Naive B cell (primary cell): ENCODE measurements at places on chromosomes 6 and 20.
A peak's percentile ranks its signal among the peaks of the same experiment; 100 is the strongest.

DNA sequence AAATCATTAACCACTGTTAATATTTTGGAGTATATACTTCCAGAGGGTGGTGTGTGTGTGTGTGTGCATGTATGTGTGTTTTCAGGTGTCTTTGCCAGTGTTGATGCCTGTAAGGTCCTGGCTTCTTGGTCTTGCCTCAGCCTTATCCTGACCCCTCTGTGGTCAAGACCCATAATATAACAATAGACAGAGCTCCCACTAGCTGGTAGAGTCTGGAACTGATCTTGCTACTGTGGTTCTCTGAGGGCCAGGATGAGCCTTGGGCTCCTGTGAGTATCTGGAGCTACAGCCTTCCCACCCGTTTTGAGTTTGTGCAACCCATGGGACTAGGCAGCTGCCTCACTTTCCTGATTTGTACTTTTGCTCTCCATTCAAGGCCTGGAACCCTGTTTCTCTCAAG is 191.0 kb downstream of the IBTK start:
- no peak for DNase-seq

GRCh38 chr6:71513036-71513435 is 224.4 kb downstream of the OGFRL1 start:
- no peak for DNase-seq

DNA sequence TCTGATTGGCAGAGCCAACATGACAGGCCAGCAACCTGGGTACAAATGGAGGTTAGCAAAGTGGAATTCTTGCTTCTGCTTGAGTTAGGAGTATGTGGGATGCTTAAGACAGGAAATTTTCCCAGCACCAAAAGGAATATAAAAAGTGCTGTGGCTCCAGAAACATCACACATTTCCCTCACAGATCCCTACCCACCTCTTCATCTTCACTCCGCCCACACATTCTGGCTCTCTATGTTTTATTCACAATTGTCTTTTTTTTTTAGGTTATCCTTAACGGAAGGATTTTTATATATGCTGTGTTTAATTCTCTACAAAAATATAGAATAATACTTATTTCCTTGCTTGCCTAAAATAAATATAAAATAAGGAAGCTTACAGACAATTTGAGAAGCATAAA is 563.3 kb upstream of the HS3ST5 start:
- no peak for DNase-seq

- DNase-seq = no peak
These were observed 23.8 kb upstream of the GCM1 start for GRCh38 chr6:53172468-53172803.

GRCh38 chr6:167113935-167114910 is 8.7 kb upstream of the CCR6 start:
- peak; percentile 96 for DNase-seq

- no peak for DNase-seq
These were observed 13.4 kb downstream of the OR2B6 start for GRCh38 chr6:27970444-27970843.

DNA sequence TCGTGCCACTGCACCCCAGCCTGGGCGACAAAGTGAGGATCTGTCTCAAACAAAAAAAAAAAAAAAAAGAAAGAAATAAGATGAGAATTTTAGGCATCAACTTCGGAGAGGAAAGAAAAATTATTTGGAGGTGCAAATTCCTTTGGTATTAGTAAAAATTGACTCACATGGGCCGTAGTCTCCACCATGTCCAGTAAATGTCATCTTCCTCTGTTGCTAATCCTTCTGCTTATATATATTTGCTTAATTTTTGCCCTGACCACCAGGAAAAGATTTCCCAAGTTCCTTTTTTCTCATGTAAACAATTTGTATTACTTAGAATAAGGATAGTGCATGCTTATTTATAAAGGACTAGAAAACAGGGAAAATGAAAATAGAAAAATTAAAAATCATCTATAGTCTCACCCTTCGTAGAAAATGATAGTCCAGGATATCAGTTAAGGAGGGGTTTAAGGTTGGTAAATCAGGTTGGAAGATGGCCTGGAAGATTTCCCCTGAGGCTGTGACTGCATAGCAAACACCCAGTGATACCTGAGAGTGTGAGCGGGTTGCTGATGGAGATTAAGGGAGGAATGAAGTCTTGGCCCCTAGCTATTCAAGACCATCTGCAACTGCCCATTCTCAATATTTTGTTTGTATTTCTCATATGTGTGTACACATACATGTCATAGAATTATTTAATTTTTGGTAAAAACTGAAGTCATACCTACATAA is 240.8 kb downstream of the ZNF217 start:
- DNase-seq = no peak

DNA sequence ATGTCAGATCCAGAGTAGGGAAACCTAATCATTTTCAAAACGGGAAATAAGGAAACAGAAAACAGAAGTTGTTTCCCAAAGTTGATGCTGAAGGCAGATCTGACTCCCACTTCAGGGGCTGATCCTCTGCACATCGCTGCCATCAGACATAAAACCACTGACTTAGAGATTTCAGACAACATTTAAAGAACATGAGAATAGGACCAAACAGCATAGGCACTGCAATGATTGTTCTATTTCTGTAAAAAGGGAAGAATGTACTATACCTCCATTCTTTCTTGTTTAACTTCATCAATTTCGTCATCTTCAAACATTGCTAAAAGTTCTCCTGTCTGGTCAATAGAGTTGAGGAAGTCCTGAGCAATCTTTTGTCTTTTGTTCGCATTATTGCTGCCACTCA is 324.7 kb upstream of the RUNX2 start:
- DNase-seq = no peak

DNA sequence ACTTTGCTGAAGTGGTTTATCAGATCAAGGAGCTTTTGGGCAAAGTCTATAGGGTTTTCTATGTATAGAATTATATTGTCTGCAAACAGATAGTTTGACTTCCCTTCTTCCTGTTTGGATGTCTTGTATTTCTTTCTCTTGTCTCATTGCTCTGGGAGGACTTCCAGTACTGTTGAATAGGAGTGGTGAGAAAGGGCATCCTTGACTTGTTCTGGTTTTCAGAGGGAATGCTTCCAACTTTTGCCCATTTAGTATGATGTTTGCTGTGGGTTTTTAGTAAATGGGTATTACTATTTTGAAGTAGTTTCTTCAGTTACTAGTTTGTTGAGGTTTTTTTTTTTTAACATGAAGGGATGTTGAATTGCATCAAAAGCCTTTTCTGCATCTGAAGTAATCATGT is 36.1 kb downstream of the KCNS1 start:
- no peak for DNase-seq

DNA sequence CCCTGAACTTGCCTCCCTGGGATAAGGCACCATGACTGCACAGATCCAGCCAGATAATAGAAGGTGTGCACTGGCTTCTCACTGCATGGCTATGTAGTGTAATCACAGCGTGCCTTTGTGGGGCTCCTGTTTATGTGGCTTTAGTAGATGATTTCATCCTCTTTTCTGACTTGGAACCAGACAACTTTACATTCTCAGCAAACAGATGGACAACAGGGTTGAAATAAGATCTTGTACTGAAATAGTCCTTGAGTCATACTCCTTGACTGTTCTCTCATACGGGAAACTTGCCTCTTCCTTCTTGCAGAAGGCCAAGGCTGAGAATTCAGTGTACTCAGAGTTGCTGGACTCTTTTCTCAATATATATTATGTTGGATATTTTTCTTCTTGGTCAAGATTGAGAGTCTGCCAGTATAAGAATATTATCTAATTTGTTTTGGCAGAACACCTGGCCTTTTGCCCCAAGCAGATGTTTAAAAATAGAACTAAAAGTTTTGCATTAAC is 25.0 kb upstream of the RNF144B start:
- no peak for DNase-seq

- no peak for DNase-seq
These were observed 2.3 kb upstream of the TTBK1 start for GRCh38 chr6:43240950-43241349.

- no peak for DNase-seq
These were observed 26.1 kb upstream of the CDH22 start for GRCh38 chr20:46334303-46334904.

DNA sequence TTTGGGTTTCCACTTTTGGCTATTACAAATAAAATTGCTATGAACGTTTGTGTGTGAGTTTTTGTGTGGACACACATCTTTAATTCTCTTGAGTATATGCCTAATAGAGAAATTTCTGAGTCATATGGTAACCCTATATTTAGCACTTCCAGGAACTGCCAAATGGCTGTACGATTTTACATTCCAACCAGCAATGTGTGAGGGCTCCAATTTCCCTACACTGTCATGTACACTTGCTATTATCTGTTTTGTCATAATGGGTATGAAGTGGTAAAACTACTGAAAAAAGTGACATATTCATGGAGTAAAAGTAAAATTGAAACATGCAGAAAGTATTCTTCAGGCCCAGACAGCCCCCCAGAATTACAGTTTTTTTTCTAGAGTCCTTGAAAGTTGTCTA is 59.6 kb upstream of the ESR1 start:
- DNase-seq = no peak

DNA sequence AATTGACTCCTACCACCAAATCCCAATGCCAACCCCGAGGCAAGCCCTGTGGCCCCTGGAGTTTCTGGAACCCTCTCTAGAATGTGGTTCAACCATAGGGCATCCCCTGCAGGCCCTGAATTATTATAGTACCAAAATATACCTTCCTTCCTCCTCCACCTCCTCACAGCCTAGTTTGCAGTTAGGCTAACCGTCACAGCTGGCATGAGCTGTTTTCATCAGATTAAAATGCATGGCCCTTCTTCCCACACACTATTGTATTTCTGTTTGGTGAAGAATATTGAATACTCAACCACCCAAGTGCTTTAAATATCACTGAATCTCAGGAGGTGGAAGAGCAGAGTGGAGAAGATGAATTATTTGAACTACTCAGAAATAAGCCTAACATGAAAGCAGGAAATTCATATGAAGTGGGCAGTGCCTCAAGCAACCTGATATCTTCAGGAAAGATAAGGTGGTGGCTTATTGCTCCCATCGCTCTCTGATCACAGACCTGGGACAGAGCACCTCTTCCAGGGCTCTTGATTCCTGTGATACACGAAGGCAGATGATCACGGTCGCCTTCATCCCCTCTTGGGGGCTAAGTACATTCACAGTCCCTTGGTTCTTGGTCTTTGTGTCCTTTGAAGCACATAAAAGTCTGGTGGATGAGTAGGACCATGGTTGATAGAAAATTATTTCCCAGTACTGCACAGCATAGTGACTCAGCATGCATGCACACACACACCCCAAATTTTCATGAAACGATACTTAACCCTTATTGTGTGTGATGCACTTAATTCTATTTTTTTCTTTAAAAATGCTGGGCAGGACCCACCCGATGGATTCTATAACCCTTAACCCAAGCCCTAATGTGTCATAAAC is 90.9 kb downstream of the PSMG4 start:
- DNase-seq = no peak

- DNase-seq = no peak
These were observed at the start of gene OVOL2 for GRCh38 chr20:18057101-18057993. OVOL2 (minus strand) TSS chr20:18057916; CDS start chr20:18057634, 282 bp downstream.

DNA sequence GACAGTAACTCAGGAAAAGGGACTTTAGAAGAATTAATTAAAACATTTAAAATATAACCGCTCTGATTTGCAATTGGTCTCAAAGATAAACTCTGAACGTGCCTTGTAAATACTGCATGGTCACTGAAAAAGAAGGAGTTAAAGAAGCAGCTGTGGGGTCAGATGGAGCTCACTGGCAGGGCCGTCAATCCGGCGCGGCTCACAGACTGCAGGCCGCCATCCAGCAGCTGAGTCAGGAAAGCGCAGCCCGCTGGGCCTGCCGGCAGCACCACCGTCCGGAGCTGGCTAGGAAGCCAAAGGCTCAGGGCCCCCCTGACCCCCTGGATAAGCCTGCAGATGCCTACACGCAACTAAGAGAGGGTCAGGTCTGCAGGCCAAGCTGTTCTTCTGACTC is 54.2 kb upstream of the FRMD1 start:
- DNase-seq = no peak

GRCh38 chr20:8642247-8642646 is 426.6 kb upstream of the PLCB4 start:
- no peak for DNase-seq

DNA sequence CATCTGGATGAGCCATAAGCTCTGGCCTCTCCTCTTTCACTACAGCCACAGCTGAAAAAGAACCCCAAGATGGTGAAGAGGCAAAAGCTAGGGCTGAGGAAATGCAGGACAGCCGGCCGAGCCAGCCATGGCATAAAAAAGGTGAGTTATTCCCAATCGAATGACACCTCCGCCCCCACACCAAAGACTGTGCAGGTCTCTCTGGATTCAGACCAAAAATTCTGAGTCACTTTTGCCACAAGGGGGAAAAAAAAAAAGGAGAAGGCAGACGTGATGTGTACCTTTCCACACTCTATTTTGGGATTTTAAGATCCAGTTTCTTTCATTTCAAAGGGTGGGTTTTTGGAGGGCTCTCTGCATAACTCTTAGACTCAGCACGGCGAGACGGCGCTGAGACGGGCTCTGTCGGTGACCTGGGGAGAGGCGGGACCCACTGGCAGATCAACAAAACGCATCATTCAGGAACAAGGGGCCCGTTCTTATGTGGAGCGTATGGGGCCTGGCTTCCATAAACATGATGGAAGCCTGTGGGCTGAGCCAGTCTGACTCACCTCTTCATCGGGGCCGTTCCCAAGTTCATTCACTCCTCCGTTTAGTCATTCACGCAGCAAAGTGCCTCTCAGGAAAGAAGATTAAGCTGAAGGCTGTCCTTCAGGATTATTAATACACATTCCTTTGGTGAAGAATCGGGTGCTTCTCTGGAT is 54.8 kb downstream of the NFATC2 start:
- no peak for DNase-seq

DNA sequence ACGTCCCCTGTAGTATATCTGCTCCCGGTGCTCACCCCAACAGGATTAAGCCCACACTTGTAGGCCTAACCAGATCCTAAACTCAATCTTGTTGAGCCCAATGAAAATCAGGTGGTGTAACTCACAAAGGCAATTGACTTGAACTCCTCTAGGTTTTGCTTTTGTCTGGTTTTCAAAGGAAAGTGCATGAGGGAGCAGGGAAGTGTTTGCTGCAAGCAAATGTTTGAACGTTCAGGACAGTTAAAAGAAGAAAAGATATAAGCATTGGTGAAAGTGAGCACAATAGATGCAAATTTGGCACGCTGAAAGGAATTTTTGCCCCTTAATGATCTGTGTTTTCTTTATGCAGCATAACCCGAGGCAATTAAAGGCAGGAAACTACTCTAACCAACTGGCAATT is 212.6 kb downstream of the PLCB1 start:
- no peak for DNase-seq
